SJSA1 (cell line): ENCODE measurements at places on chromosomes 2 and 18. TPM values are rescaled to one million over a fixed set of nuclear protein-coding genes. Genes with fewer than 3 reads are reported as not detected.

- DNase-seq = no peak
Observed at GRCh38 chr2:124919296-124919695, 894.2 kb downstream of the CNTNAP5 start.

DNA sequence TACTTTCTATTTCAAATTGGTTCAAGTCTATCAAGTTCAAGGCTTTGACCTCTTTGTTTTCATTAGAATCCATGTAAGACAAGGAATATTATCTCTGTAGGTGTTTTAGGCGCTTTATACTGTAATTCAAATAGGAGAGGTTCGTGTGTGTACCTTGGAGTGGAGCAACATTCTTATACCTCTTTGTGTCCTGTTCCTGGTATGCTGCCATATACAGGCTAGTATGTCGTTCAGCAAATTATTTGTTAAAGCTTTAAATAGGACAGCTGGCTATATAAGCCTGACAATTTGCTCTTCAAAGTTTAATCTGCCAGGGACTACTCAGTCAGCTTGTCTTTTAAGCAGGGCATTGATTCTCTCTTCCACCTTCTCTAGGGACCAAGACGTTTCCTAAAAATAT, 31.1 kb upstream of the SPAG16 start:
- no peak for DNase-seq

DNA sequence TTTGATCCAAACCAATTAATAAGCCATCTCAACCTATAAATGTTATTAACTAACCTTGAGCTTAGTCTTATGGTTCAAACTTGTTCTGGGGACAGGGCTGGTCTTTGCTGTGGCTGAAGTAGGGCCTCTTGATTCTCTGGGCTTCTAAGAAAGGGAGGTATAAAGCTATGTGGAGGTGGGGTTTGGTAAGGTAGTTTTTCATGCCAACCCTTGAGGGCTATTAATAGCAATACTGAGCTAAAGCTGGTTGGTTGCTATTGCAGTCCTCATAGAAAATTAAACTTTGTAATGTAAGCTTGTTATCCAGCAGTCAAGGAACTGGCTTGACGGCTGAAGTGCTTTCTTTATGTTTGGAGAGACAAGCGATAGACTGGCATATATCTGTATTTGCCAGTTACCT, 112.1 kb downstream of the RND3 start:
- DNase-seq = no peak

DNA sequence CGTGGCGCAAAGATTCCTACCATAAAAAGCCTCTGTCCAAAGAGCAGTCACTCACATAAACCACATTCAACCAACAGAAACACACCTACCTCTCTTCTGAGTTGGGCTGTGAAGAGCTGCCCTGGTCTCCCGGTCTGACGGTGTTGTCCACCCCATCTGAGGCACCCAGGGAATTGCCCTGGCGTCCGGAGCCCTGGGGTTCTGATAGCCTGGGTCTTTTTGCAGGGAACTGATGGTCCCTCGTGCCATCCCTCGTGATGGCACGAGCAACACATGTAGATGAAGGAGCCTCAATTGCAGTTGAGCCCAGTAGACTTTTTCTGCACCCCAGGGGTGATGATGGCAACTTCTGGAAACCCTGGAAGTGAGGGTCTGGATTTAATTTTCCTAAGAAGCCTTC, 13.8 kb downstream of the HJURP start:
- DNase-seq = no peak

DNA sequence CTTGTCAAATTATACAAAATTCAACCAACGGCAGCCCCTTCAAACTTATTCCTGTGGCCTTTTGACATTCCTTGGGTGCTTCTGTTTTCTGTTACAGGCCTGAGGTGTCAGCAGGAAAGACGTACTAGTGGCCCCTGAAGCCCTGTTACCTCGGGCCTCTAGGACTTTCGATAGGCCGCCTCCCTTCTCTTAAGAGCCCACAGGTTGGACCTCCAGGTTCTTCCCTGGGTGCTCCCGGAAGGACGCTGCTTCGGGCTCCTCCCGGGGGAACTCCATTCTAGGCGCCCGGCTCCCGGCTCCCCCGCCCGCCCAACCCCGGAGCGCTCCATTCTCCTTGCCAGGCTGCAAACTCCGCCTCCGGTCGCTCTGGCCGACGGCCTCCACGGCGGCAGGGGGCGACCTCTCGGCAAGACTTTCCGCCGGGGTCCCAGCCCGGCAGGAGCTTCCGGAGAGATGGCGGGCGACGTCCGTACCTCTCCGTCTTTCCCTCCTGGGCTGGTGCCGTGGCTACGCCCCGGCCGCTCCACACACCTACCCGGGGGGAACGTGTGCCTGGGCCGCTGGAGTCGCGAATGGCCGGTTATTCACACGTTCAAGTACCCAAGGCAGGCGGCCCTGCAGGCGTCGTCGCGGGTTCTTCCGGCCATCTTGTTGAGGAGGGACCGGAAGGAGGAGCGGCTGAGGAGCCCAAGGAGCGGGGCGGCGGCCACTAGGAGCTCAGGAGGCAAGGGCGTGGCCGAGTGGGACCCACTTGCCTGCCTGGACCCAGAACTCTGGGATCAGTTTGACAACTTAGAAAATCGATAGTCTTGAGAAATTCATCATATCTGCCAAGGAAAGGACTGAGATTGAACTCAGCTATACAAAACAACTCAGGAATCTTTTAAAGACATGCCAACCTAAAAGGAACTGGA, 27.5 kb downstream of the BOLA3 start:
- peak; percentile 97 for DNase-seq

The NYAP2 gene
- not detected in 2 replicates for total RNA-seq

DNA sequence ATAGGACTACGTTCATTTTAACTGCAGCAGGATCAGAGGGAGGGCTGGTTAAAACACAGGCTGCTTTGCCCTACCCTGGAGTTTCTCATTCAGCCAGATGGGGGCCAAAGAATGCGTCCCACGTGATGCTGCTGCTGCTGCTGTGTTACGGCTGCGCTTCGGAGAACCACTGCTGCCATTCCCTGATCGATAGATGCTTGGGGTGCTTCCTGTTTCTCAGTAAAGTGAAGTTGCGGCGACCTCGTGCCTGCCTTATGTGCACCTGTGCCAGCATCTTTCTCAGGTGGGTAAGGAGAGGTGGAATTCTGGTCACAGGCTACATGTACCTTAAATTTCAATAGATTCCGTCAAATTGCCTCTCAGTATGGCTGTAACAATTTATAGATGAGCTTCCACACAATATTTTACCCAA, 24.7 kb upstream of the TOGARAM2 start:
- no peak for DNase-seq

The MAP2 gene
- 0.21 and 0.34 TPM in 2 replicates for total RNA-seq

DNA sequence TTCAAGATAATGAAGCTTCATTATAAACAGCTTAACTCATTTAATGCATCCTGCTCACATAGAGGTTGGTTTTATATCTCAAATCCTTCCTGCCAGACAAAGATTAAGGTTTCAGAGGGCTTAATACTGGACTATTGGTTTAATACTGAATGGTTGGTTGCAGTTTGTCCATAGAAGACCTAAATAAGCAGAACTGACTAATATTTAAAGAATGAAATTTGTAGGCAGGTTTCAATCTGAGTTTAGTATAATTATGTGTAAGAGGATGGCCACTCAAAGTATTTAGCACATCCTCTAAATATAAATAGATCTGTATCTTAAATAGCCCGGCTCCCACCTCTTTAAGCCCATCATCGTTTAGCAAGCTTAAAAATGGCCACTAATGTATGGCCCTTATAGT, 92.5 kb downstream of the EPB41L5 start:
- DNase-seq = no peak

The ANKRD29 gene
- total RNA-seq = 0.34 TPM in 1 of 2 replicates, not detected in the other

DNA sequence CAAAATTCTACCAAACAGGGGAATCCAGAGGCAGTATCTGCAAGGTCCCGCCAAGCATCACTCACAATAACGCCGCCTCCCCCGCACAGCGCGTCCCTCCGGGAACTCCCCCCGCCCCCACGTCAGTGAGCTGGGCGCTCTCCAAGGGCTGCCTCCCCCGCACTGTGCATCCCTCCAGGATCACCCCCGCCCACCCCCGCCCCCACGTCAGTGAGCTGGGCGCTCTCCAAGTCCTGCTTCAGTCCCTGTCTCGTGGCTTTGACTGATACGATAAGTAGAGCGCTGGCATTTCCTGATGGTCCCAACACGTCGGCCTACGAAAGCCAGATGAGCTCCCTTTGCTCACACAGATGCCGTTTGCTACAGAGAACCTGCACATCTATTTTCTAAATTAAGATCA, 130.7 kb upstream of the TPO start:
- no peak for DNase-seq

The GLB1L gene
- total RNA-seq = 0.53 and 3.6 TPM in 2 replicates

DNA sequence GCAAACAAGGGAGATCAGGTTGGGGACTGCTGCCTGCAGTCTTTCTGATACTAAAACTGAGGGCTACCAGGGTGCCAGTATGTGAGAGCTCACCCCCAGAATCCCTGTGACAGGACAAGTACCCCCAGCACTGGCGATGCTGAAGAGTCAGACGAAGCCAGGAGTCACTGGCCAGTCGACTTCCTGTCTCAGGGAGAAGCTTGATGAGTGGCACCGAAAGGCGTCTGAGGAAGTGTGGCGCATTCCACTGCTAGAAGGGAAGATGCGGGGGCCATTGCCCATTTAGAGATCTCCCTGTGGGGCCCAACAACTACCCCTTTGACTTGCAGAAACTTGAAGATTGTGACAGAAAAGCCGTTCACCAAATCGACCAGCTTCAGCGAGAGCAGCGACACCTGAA, 22.0 kb downstream of the MXD1 start:
- DNase-seq = no peak

The NUP35 gene
- 41.9 and 47.8 TPM in 2 replicates for total RNA-seq

The DPYSL5 gene
- not detected in 2 replicates for total RNA-seq

GRCh38 chr18:64100116-64100922, 48.6 kb downstream of the LINC00305 start:
- DNase-seq = no peak

The VSNL1 gene
- 1.00 and 4.1 TPM in 2 replicates for total RNA-seq

- DNase-seq = no peak
Observed at GRCh38 chr2:85795331-85796045, 41.7 kb downstream of the ATOH8 start.

The C2orf78 gene
- 0.03 TPM in 1 of 2 replicates, not detected in the other for total RNA-seq

The CABYR gene
- total RNA-seq = 9.3 and 9.5 TPM in 2 replicates
